ENCODE measurements at places on chromosomes 7 and 10.

DNA sequence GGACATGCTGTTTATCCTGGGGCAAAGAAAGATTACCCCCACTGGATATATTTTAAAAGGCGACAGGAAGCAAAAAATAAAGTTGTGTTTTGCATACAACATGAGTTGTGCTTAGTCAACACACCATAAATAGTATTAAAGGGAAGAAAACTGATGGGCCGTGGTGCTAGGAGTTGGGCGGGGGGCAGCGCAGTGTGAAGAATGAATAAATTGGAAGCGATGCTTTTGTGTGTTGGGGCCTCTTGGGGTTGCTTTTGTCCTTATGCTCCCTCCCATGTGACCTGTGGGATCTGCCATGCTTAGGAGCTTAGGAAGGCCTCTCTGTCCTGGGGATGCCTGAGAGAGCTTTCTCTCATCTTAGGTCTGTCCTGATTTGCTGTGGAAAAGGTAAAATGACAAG is 35.0 kb upstream of the AGR3 start:
- DNase-seq: no peak

GRCh38 chr7:30450240-30450982 is 28.2 kb downstream of the NOD1 start:
- no peak for DNase-seq

DNA sequence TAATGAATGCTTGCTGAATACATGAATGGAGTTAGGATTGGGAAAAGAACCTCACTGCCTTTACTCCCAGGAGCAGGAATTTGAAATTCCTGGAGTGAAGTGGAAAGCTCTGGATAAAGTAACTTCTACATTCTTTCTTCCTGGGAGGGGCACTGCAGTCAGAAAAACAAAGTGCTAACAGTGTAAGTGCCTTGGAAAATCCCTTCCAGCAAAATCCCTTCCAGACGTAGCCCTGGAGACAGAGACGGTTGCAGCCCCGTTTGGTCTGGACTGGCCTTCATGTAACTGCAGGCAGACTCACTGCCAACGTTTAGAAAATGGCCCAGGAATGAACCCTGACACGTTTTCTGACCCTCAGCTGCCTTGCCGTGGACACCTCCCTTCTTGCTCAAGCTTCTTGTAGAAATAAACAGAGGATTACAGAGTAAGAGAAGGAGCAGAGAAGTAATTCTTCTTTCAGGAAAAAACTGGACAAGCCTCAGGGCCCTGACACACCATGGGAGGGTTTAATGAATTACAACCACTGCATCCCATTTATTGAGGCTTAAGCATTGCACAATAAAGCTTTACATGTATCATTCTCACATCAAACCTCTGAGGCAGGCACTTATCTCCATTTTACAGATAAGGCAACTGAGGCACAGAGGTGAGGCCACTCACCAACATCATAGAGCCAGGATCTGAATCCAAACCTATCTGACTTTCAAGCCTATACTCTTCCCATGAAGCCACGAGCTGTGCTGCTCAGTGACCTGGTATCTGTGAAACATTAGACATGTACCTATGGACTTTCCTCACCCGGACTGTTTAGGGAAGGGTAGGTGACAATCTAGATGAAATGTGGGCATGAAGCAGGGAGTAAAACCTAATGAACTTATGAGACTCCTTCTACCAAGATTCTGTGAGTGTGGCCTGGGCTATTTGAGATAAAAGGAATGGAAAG is 7.8 kb downstream of the ITPRIP start:
- peak; percentile 9 for DNase-seq

DNA sequence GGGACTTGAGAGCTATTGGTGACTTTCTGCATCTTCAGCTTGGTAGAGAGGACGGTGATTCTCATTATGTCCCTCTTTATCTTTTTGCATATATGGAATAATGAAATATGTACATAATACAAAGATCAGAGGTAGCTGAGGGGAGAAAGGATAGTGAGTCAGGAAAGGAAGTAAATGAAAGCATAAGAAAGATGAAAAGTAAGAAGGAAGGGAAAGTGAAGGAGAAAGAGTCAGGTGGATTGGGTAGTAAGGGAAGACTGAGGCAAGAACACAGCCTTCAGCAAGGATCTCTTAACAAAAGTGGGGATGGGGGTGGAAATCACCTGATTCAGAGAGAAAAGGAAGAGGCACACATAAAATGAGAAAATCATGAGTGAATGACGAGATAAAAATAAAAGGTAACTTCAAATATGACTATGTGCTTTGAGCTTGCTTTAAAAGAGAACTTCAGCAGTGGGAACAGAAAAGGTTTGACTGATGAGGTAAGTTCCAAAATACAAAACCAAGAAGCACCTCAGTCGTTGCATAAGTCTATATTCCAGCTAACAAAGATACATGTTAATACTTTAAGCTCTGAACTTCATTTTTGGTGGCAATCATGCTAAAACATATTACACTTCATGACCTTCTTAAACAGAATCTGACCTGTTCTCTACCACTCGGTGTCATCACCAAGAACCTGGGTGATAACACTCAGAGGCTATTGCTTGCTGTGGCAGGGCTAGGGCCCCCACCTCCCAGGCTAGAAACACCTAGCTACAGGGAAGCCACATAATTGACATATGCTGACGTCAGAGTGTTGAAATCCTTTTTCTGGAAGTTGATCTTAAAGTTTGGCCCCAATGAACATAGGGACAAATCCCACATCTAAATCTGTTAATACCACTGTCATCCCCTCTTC is 32.9 kb downstream of the NRCAM start:
- DNase-seq: no peak

GRCh38 chr10:70714951-70715350 is 42.6 kb downstream of the ADAMTS14 start:
- no peak for DNase-seq

GRCh38 chr10:125521721-125522680 is 161.0 kb downstream of the TEX36 start:
- no peak for DNase-seq

DNA sequence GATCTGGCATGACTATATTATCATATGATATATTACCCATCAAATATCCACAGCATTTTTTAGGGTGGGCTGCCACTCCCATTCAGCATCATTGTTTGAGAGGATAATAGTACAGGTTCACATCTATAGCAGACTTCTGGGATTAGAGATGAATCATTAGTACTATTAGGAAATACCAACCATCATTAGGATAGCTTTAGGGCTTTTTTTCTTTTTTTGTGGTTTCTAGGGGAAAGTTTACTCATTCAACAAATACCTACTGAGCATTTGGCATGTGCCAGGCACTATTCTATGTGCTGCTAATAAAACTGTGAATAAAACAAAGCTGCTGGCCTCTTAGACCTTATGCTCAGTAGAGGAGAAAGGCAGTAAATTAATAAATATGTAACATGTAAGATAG is 40.6 kb downstream of the NHLRC2 start:
- DNase-seq: no peak

- no peak for DNase-seq
These were observed 80.7 kb upstream of the BTBD16 start for GRCh38 chr10:122190176-122190943.

DNA sequence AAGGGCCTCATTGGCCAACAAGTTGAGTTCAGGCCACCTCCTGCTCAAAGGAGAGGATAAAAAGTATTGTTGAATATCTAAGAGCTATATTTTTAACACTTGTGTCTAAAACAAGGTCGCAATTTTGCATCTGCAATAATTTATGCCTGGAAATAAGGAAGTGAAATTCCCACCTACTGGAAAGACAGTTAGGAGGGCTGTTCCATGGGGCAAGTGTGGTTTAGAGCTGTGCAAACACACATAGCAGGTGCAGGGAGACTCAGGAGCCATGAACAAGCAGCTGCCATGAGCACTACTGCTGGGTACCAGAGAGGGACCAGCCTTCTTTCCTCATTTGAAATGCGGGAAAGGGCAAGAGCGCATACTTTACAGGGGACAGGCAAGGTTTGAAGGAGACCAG is 35.5 kb upstream of the IKZF1 start:
- no peak for DNase-seq

DNA sequence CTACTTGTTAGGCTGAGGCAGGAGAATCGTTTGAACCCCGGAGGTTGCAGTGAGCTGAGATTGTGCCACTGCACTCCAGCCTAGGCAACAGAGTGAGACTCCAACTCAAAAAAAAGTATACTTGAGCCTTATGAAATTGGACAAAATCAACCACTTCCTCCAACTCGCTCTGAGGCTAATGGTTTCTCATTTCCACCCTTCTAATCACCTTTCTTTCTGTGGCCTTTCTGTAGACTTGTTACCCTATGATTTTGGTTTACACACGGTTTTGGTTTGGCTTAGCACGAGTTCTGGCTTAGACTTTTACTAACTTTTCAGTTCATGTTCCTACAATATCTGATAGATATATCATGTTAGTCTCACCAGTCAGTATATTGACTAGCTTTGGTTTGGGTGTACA is 152.0 kb downstream of the PHTF2 start:
- no peak for DNase-seq

GRCh38 chr10:14686356-14686755 is 88.3 kb downstream of the FAM107B start:
- no peak for DNase-seq

GRCh38 chr10:22631646-22632278 is 82.6 kb downstream of the PIP4K2A start:
- DNase-seq: no peak

DNA sequence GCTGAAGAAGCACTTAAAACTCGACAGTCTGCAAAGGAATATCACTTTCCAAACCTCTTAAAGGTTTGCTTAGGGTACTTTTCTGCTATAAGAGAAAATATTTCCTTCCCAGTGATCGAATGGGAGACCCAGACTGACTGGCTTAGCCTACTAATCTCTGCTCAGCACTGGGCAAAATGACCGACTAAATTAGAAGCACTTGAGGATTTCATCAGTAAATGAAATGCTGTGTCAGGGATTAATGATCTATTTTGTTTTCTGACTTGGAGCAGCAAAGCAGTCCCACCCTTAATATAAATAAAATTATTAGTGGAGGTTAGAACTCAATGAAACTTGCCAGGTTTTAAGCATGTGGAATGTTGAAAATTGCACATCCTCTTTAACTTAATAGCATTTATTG is 411.6 kb downstream of the NEBL start:
- no peak for DNase-seq

Measured in upper lobe of left lung (tissue), 6 donors.